ENCODE measurements at places on chromosomes 1 and 21.
A peak's percentile ranks its signal among the peaks of the same experiment; 100 is the strongest.

- DNase-seq: no peak
Measured at GRCh38 chr1:29962336-29962735, 726.0 kb downstream of the PTPRU start.

DNA sequence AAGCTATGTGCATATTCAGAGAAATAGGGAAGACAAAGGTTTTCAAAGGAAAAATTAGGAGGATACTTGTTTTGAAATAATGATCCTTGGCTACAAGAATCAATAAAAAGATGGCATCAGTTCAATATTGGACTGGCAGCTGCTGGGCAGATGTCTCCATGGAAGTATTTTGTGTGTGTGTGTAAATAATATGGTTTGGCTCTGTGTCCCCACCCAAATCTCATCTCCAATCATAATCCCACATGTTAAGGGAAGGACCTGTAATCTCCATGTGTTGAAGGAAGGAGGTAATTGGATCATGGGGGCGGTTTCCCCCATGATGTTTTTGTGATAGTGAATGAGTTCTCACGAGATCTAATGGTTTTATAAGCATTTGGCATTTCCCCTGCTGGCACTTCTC, 40.4 kb upstream of the LRRC7 start:
- DNase-seq: no peak

GRCh38 chr1:218514689-218515088, 169.6 kb downstream of the TGFB2 start:
- peak; percentile 25 for DNase-seq

DNA sequence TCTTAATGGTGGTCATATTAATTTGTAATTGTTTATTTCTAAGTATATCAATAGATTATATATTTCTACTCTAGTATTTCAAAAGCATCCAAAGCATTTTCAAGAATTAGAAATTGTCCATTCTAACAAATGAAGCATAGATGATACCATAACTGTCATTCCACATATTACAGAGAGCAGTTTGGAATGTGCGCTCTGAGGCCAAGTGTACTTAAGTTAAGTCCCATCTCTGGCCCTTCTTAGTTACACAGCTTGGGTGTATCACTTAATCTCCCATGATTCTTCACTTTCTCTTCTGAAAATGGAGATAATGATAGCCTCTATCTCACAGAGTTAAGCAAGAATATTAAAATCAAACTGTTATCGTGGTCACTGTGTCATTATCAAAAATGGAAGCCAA, 281.1 kb downstream of the MRPL39 start:
- no peak for DNase-seq

GRCh38 chr1:39261712-39262221, 57.3 kb downstream of the MACF1 start:
- DNase-seq: peak; percentile 37

DNA sequence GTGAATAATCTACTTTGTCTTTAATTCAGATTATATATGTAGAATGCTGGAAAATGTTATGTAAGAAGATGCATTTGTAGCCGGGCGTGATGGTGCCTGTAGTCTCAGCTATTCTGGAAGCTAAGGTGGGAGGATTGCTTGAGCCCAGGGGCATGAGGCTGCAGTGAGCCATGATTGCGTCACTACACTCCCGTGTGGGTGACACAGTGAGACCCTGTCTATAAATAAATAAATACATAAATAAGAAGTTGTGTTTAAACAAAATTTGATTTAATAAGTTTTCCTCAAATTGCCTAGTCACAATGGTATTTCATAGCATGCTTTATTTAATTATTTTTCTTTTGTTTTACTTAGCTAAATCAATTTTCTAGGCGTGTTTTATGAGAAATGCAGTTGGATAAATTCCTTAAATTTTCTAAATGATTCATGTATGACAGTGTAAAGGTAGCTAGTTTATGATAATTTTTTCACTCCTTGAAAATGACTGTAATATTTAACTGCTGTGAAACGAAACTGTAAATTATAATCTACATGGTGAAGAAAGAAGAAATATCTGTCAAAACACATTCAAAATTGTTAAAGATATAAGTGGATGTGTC, 232.6 kb downstream of the SRGAP2C start:
- DNase-seq: no peak

- no peak for DNase-seq
Measured at GRCh38 chr1:204282761-204283221, 69.0 kb upstream of the GOLT1A start.

- DNase-seq: no peak
Measured at GRCh38 chr1:44275296-44275962, 62.2 kb downstream of the DMAP1 start.

- DNase-seq: no peak
Measured at GRCh38 chr1:153277852-153278251, 18.4 kb downstream of the LORICRIN start.

DNA sequence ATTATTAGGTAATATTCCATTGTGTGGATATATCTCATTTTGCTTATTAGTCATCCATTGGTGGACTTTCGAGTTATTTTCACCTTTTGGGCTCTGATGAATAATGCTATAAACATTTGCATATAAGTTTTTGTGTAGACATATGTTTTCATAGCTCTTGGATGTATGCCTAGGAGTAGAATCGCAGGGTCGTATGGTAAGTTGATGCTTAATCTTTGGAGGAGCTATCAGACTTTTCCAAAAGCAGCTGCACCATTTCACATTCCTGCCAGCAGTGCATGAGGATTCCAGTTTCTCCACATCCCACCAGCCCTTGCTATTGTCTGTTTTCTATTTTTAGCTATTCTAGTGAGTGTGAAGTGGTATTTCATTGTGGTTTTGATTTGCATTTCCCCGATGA, 120.3 kb upstream of the TMEM51 start:
- peak; percentile 21 for DNase-seq

GRCh38 chr1:195981448-195982139, 626.6 kb downstream of the KCNT2 start:
- peak; percentile 18 for DNase-seq

DNA sequence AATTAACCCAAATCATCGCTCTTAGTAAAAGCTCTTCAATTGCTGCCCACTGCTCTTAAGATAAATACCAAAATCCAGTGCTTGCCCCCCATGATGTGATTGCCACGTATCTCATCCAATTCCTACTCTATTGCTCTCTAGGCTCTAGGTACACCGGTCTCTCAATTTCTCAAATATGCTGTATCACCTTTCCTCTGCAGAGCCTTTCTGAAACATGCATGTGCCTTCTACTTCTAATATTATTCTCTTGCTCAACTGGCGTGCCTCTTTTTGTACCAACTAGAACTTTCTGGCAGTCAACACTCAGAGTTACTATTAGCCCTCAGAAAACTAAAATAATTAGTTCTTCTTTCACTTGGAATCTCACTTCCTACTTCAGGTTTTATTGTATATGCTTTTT, 111.7 kb upstream of the LBR start:
- no peak for DNase-seq

DNA sequence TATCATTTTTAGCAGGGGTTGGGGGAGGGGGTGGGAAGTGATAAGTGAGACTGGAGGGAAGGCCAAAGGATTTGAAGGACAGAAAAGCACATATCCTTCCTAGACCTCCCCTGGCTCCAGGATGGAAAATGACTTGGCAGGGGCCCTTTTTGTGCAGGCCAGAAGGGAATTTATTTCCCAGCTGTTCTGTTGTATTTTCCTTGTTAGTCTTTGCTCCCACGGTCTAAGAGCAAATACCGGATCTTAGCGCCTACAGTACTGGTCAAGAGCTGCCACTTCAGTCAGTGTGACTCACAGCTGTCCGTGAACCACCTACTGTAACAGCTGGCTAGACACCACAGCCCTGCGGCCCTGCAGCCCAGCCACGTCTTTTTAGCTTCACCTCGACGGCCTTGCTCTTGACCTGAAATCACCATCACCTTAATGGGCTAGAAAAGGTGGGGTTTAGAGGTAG, 51.0 kb upstream of the ERRFI1 start:
- DNase-seq: peak; percentile 84

DNA sequence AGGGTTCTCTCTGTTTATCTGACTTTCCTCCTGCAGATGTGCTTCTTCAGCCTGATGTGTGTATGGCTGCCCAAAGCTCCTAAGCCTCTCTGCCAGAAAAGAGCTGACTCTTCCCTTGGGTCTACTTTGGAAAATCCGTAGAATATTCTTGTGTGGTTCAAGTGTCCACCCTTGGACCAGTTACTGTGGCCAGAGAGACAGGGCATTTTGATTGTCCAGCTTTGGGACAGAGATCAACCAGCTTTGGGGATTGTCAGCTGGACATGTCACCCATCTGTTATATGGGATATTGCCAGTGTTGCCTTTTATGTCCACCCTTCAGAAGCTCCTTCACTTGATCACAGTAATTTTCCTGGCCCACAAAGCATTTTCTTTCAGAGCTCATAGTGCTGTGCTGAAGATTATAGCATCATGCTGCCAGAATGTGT, 126.2 kb upstream of the L1TD1 start:
- DNase-seq: no peak

DNA sequence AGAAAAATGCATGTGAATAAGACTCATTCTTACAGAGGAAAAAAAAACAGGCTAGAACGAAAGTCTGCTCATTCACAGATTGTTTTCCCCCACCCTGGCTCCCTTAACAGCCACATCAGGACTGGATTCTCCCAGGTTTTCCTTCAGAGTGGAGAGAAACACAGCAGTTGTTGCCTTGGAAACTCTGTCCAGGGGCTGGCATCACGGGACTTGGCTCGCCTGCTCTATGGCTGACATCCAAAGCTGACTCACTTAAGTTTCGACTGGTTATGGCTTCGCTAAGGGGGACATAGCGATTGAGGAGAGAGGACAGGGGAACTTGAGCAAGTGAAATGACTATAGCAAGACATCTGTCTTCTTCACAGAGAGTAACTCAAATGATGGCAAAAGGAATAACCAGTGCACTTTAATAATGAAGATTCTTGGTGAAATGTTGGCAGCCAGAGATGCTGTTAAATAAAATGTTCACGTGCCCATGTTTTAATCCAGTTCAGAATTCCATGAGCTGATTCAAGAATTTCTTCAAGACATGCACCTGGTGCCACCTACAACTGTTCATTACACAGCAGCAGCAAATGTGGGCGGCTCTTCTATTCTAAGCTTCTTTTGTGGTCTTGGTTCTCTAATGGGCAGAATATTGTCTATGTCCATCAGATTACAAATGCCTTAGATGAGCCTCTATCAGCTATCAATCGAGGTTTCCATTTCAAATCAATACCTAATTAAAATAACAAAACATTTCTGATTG, 21.8 kb downstream of the MIS18A start:
- peak; percentile 92 for DNase-seq

DNA sequence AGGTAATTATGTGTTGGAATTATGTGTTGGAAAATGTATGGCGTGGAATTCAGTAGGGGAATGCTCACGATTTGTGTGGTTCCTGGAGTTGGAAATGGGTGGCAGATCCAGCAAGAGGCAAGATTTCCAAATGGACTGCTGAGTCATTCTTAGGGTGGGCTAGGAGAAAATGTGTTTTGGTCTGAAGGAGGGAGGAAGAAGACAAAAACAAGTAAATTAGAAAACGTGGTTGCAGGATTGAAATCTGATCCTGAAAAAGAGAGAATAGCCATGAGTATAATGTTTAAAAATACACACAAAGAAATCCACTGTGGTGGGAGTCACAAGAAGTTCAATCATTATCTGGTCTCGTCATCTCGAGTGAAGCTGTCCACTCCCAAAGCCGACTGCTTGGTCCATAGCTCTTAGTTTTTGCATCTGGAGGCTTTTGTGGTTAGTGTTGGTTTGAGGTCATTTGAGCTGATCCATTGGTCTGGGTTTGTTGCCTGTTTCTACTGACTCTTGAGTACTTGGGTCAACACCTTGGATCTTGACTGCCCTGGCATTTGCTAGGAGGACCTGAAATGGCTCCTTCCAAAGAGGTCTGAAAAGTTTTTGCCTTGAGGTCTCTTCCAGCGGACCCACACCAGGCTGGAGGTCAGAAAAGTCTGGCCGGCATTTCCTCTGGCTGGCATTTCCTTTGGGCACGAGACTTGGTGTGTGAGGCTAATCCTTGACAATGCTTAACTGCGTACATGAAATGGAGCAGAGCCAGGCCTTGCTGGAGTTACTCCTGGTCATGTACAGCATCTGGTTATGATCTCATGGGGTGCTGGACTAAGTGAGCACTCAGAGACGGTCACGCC, 9.2 kb downstream of the MX2 start:
- DNase-seq: no peak

DNA sequence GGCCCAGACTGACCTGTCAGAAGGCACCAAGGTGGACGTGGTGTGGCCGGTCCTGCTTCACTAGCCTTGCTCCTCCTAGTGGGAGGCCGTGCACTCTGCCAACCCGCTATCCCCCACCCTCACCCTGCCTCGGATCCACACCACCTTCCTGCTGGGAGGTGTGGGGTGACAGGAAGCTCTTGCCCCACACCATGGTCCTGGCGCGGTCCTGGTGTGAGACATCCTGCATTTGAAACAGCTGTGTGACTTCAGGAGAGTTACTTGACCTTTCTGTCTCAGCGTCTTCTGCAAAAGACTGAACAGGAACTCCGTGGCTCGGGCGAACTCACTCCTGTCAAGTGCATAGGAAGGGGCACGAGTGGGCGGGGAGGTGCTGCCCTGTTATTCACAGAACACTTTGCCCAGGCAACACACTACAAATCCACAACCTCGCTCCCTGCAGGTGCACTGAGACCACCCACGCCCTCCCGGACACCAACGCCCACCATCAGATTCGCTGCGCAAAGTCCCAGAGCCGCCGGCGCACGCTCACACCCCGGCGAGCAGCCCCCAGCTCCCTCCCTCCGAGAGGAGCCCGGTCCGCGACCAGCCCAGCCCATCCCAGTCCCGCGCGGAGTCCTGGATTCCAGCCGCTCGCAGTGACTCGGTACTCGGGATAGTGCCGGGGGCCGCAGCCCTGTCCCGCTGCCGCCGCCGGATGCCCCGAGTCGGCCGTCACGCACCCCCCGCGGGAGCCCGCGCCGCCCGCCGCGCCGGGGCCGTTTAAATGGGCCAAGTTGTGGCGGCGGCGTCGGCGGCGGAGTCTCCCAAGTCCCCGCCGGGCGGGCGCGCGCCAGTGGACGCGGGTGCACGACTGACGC, at the start of gene SAMD11:
TSS of gene SAMD11 (plus strand) at position 793 of the 860 bp plus-strand sequence. CDS start 509 bp downstream, outside the sequence.
- DNase-seq: peak; percentile 85

- no peak for DNase-seq
Measured at GRCh38 chr1:107493111-107493716, 352.4 kb downstream of the NTNG1 start.

- no peak for DNase-seq
Measured at GRCh38 chr21:17082843-17083483, 429.9 kb upstream of the CXADR start.

DNA sequence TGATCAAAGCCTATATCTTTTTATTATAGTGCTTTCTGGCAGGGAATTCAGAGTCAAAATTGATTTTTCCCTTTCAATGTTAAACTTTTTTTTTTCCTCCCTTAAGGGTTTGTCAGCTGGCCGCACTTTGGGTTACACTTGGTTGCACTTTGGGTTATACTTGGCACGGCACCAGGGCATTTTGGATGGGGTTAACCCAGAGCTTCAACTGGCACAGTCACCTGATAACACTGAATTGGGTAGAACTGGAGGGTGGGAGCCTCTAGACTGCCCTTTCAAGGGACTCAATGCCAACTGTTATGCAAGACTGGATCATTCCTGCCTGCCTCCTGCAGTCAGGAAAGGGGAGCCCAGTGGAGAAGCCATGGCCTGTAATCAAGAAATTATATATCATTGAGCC, 211.5 kb downstream of the KCNJ6 start:
- no peak for DNase-seq

GRCh38 chr1:86998727-86999126, 84.3 kb downstream of the HS2ST1 start:
- no peak for DNase-seq

- peak; percentile 31 for DNase-seq
Measured at GRCh38 chr1:11339346-11340232, 66.6 kb downstream of the UBIAD1 start.
